H7 (cell line): ENCODE measurements at places on chromosomes 3 and 15. TPM values are rescaled to one million over a fixed set of nuclear protein-coding genes. Genes with fewer than 3 reads are reported as not detected.

The RAB7A gene
- 40.6 and 50.0 TPM in 2 replicates for total RNA-seq

DNA sequence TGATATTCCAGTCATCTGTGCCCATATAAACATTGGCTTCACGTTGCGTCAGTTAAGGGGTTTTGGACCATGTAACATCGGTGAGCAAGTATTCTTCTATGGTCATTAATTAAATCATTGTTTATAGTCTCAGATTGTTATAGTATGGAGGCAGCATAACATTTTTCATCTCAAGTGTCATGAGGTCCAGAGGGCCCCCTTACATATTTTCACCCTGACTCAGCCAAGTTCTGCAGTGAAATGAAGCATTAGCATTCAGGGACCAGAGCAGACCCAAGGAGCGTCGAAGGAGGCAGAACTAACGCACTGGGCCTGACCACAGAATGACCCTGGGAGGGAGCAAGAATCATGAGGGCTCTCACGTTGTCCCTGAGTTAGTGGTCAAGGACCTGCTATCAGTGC is 171.5 kb downstream of the LRTM1 start:
- DNase-seq = no peak

- DNase-seq = peak; percentile 28
Observed at GRCh38 chr3:71542521-71543370, 40.8 kb downstream of the FOXP1 start.

GRCh38 chr3:111859974-111860859 is 1.2 kb downstream of the PHLDB2 start:
- DNase-seq = peak; percentile 69

DNA sequence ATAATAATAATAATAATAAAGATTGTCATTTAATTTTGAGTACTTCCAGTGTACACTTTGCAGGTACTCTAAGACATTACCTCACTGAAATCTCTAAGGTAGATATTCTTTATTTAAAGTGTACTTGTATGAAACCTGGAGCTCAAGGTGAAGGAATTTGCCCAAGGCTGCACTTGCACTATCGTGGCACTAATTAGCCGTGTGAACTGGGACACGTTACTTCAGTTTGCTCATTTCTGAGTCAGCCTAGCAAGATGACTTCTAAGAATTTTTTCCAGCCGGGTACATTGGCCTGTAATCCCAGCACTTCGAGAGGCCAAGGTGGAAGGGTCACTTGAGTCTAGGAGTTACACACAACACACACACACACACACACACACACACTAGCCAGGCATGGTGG is 33.5 kb downstream of the MLH1 start:
- no peak for DNase-seq

- DNase-seq = no peak
Observed at GRCh38 chr3:164451072-164451910, 627.0 kb downstream of the SI start.
